Vagina (tissue), 2 donors: ENCODE measurements at places on chromosomes 12 and 14. TPM values are rescaled to one million over a fixed set of nuclear protein-coding genes. Genes with fewer than 3 reads are reported as not detected.
A peak's percentile ranks its signal among the peaks of the same experiment; 100 is the strongest.

DNA sequence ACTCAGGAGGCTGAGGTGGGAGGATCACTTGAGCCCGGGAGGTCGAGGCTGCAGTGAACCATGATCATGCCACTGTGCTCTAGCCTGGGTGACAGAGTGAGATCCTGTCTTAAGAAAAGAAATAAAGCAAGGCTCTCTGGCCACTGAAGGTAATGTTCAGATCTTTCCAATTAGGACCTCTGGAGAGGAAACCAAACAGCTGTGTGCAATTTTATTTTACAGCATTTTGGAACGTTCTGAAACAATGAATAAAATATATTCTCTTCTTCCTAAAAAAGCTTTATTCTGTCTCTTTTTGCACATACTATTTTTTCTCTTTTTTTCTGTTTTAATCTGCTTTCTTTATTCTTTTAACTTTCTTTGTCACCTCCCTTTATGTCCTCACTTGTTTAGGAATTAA is 5.0 kb upstream of the YBX3 start:
- no peaks in the 10 kb centered on the region for H3K36me3 ChIP-seq
- no peak for DNase-seq
- no peak overlapping the region for H3K4me3 ChIP-seq
- H3K27ac ChIP-seq = no peak overlapping the region
- no peaks in the 10 kb centered on the region for H3K27me3 ChIP-seq

- no peak for DNase-seq
- H3K4me1 ChIP-seq = peaks cover 28% of the 10 kb centered on the region
- H3K27me3 ChIP-seq = no peaks in the 10 kb centered on the region
Observed at GRCh38 chr12:107091381-107091780, 2.0 kb downstream of the CRY1 start.

DNA sequence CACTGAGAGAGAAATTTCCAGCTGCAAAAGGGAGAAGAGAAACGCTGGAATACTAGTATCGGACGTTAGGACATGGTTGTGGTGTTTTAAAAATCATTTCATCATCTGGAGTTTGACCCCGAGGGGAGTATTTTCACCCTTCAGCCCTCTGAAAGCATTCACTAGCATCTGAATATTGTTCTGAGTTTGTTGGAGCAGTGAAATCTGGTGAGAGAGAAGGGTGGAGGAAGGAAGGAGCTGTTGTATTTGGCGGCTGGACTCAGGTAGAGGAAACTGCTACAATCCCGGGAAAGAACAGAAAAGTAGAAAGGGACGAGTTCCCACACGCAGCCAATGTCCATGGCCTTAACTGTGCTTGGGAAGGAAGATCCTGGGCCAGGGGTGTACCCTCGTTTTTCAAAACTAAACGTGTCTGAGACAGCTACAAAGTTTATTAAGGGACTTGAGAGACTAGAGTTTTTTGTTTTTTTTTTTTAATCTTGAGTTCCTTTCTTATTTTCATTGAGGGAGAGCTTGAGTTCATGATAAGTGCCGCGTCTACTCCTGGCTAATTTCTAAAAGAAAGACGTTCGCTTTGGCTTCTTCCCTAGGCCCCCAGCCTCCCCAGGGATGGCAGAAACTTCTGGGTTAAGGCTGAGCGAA is 896 bp upstream of the CDKN1B start:
- no peaks in the 10 kb centered on the region for H3K27me3 ChIP-seq
- H3K4me1 ChIP-seq = peaks cover 54% of the 10 kb centered on the region
- H3K4me3 ChIP-seq = peak overlapping the region; percentile 93
- peak overlapping the region; percentile 100 for H3K27ac ChIP-seq
- H3K36me3 ChIP-seq = no peaks in the 10 kb centered on the region

DDIT3 gene
- total RNA-seq = 25.0 TPM

B4GALNT3 gene
- total RNA-seq = 13.3 TPM

PRB2 gene
- not detected for total RNA-seq

GRCh38 chr12:13452955-13453570 is 256.5 kb downstream of the EMP1 start:
- no peak overlapping the region for H3K27ac ChIP-seq
- H3K4me1 ChIP-seq = no peaks in the 10 kb centered on the region
- H3K4me3 ChIP-seq = no peak overlapping the region
- H3K36me3 ChIP-seq = no peaks in the 10 kb centered on the region

GRCh38 chr12:24478254-24478653 is 470.6 kb downstream of the BCAT1 start:
- H3K27me3 ChIP-seq = no peaks in the 10 kb centered on the region
- H3K36me3 ChIP-seq = no peaks in the 10 kb centered on the region
- no peak overlapping the region for H3K27ac ChIP-seq
- H3K4me3 ChIP-seq = no peak overlapping the region
